A172 (cell line): ENCODE measurements at places on chromosomes 13 and 19.

GRCh38 chr13:111034811-111035210 lies 80.3 kb upstream of the ARHGEF7 start:
- peak; percentile 46 for DNase-seq

- peak; percentile 0 for DNase-seq
These were observed 27.1 kb downstream of the PIBF1 start for GRCh38 chr13:72808917-72809500.

GRCh38 chr19:49363268-49364082 lies at the start of gene DKKL1:
Gene DKKL1, plus strand, starts transcription at chr19:49363877. Its CDS starts 122 bp downstream, at chr19:49363999.
- peak; percentile 94 for DNase-seq

DNA sequence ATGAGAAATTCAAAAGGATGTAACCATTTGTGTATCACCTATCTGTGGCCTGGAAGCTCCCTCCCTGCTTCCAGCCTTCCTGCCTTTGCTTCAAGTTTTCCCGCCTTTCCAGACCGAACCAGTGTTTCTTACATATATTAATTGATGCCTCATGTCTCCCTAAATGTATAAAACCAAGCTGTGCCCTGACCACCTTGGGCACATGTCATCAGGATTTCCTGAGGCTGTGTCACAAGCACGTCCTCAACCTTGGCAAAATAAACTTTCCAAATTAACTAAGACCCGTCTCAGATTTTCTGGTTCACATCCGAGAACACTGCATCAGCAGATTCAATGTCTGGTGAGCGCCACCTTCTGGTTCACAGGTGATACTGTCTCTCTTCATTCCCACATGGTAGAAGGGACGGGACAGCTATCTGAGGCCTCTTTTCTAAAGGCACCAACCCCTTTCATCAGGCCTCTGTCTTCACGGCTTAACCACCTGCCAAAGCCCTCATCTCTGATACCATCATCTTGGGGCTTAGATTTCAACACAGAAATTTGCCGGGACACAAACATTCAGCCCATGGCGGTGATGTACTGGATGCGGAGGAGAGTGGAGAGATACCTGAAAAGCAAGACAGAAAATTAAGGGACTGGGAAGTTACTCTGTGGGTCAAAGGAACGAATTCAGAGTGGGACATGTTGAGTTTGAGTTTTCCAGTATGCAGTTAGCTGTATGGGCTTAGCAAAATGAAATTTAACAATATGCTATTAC lies 58.7 kb upstream of the PABPC3 start:
- DNase-seq, result peak; percentile 46

GRCh38 chr19:40279761-40280607 lies 5.2 kb downstream of the AKT2 start:
- no peak for DNase-seq

DNA sequence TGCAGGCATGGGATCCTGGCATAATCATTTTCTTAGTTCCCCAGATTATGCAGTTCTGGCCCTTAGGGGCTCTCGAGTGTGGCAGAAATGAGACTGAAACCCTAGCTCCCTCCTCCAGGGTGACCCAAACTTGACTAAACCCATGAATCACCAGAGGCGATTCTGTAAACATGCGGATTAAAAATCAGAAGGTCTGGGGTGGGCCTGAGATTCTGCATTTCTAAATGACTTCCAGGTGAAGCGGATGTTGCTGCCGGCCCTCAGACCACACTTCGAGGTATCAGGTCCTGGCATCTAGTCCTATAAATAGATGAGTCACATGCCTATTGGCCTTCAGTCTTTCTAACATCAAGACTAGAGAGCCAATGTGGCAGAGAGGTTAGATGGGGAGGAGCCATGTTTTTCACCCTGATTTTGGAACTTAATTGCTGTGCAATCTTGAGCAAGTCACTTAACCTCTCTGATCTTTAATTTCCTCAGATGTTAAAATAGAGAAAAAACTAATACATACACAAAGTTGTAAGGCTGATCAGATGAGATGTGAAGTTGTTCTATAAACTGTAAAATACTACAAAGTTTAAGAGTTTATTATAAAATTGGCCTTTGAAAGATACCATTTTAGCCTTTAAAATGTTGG lies 431.2 kb downstream of the FOXO1 start:
- DNase-seq, result no peak

GRCh38 chr13:50593207-50593606 lies 250.3 kb downstream of the DLEU7 start:
- DNase-seq, result no peak

- DNase-seq, result no peak
These were observed 13.4 kb downstream of the ZNF20 start for GRCh38 chr19:12126707-12127106.

DNA sequence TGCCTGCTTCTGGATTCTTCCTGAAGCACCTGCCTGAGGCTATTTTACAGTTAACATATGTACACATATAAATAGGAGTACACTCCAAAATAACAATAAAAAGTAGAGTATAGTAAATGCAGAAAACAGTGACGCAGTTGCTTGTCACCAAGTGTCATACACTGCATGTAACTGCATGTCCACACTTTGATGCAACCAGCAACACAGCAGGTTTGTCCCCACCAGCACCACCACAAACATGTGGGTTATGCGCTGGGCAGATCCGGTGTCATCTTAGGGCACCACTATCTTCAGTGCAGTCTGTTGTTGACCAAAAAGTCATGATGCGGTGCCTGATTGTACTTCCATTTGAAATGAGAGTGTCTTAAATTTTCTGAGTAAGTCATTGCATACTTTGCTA lies 51.3 kb downstream of the COL4A2 start:
- no peak for DNase-seq

- no peak for DNase-seq
These were observed 15.6 kb upstream of the VWA8 start for GRCh38 chr13:41976476-41976875.

- DNase-seq, result no peak
These were observed 9.9 kb downstream of the SLC6A16 start for GRCh38 chr19:49315111-49315510.

DNA sequence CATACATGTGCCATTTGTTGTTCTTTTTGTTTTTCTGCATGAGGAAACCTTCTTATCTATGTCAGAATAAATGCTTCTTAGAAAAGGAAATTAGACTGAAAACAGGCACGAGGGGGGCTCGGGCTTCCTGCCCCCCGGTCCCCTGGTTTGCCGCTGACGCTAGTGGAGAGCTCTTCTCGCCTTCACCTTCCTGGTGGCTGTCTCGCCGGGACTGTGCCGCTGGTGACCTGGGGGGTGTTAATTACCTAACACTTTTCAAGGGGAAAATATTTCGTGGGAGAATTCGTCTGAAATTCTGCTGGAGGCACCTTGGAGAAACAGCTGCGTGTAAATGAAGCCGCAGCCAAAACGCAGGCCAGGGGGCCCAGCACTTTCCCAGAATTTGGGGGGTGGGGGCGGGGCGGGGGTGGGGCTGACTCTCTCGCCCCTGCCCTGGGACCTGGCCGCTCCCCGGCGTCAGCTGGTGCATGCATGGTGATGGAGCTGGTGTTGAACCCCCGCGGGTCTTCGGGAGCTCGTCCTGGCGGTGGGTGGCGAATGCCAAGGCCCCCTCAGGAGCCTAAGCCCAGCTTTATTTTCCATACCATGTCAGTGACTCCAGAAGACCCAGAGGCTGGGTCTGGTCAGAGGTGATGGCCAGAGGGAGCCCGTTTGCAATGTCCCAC lies 58.3 kb upstream of the MCF2L start:
- no peak for DNase-seq

DNA sequence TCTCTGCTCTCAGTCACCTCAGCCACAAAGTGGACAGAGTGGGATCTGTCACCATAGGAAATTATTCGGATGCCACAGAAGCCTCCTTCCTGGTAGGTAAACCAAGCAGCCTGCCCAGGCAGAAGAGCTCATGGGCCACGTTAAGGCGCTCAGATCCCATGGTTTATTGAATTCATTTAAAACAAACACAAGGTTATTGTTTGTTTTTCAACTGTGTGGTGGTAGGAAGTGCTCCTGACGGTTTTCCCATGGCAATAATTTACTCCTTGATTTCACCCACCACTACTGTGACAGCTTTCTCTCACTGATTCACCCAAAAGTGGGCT lies 14.4 kb downstream of the BCAM start:
- DNase-seq, result no peak

DNA sequence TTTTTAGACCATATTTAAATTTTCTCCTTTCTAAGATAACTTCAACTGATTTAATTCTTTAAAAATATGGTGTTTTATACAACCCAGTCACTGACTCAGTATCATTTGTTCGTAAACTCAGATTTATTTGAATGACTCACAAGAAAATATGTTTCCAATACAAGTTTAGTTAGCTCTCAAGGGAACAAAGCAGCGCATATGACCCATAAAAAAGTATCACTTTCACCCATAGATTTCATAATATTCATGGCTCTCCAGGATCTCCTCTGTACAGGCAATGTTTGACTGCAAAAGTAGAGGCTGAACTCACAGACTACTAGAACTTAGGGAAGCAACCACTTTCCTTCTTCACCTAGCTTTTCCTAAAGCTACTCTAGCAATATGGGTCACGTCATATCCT lies 405.6 kb upstream of the PCDH9 start:
- DNase-seq, result no peak

- no peak for DNase-seq
These were observed 7.9 kb upstream of the ZNF626 start for GRCh38 chr19:20669263-20669662.

DNA sequence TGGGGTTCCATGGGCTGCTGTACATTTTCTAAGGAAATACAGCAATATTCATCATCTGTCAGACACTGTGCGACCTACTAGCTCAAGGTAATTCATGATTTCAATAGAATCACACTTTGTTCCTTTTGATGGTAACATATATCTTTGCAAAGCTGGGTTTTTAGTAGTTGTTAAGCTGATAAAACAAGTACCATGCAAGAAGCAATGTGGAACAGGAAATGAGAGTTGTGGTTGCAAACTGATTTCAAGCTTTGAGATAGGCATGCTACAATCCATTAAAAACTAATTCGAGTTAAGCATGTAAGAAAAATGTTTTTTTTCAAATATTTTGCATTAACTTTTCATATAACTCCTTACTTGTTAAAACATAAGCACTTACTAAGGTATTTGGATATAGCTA lies 6.8 kb upstream of the MBNL2 start:
- DNase-seq, result no peak

- no peak for DNase-seq
These were observed 8.8 kb downstream of the LSM7 start for GRCh38 chr19:2319551-2319950.

DNA sequence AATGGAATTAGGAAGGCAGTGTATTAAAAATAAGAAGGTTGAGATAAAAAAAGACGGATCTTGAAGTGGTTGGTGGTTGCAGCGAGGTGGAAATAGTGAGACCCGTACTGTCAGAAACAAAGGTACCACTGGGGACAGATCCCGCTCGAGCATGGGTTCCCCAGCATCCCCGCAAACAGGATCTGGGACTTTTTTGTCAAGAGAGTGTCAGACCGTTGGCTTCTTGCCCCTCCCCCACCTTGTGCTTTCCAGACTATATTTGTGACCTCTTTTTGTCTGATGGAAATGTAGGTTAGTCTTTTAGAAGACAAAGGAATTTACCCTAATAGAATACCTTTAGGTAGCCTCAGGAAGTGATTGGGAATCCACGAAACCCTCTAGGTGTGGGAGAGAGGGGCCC lies 4.2 kb downstream of the GATAD2A start:
- DNase-seq, result no peak

DNA sequence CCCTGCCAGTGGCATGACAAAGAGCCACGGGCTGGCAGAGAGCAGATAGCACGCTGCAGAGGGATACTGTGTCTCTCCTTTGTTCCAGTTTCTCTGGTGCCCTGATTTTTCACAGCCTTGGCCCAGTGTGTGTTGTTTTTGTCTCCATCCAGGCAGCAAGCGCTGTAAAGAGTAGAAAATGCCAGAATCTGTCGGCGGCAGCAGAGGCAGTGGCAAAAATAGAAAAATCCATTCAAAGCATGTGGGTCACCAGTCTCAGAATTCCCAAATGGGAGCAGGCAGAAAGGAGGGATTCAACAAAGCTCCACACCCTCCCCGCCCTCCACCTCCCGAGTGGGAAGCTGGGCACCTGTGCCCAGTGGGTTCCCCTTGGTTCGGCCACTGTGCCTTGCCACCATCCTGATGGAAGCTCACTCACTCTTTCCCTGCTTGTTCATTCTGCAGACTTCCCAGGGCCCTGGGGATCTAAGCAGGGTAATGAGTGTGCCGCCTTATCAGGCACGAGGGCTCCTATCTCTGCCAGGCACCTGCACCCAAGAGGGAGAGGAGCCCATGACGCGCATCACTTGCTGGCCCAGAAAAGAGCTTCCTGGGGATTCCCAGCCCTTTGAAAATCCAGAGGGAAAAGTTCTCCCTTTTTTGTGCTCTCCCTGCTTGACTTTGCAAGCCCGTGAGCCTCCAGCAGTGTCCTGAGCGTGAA lies 416.9 kb downstream of the IRS2 start:
- DNase-seq, result no peak

DNA sequence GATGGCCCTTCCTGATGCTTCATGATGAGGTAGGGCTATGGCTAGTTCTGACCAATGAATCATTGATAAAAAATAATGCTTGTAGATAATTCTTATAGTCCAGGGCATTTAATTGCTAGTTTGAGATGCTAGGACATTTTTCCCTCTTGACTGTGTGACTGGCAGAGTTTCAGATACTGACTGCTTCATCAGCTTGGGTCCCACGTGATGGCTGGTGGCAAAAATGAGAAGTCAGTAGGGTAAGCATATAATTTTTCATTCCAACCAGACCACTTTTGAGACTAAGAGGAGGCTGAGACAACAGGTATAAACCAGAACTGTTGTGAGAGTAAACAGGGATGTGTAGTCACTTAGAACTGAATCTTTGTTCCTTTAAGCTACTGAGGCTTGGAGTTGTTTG lies 183.3 kb downstream of the HS6ST3 start:
- no peak for DNase-seq

DNA sequence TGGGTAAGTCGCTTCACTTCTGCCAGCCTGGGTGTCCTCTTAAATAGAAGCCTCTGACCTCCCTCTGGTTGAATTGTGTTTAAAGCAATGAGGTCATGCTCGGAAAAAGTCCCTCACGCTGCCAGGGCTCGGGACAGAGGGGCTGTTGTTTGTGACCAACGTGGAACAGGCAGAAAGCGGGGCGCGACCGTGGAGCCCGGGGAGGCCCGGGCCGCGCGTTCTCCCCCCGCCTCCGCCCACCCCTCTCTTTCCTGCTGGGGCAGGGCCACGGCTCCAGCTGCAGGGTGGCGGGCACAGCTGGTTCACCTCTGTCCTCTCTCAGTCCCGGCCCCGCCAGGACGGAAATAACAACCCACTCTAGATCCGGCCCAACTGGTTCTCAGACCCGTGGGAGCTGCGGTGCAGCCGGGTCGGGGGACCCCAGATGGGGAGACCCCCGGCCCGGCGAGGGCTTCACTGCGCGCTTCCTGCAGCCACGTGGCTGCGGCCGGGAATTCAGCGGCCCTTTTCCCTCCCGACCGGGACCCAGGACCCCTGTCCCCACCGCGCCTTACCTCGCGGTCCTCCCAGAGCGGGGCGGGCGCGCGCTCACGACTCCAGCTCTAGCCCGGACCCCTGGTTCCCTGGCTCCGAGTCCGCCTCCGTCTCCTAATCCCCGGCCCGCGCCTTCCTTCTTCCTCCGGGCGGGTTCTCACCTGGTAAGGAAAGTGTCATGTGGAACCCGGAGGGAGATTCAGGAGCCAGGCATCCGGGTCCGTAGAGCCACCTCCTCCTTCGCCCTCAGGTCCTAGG lies 1.9 kb downstream of the CDC42EP5 start:
- no peak for DNase-seq
